ENCODE measurements at places on chromosomes 4 and X. TPM values are rescaled to one million over a fixed set of nuclear protein-coding genes. Genes with fewer than 3 reads are reported as not detected.

DNA sequence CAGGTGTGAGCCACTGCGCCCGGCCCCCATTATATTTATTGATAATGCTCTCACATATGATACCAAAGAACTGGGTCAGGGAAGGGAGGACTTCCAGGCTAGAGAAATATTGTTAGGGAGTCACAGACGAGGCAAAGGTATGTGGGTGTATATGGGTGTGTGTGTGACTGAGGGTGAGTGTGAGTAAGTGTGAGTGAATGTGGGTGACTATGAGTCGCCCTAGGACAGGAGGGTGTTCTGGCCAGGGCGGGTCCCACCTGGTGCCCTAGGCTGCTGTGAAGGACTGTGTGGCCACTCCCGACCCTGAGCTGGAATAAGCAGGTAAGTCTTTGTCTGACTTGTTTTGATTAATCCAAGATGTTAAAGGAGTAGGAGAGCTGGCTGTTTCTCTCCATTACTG lies 34.4 kb downstream of the RWDD4 start:
- DNase-seq: no peak

DNA sequence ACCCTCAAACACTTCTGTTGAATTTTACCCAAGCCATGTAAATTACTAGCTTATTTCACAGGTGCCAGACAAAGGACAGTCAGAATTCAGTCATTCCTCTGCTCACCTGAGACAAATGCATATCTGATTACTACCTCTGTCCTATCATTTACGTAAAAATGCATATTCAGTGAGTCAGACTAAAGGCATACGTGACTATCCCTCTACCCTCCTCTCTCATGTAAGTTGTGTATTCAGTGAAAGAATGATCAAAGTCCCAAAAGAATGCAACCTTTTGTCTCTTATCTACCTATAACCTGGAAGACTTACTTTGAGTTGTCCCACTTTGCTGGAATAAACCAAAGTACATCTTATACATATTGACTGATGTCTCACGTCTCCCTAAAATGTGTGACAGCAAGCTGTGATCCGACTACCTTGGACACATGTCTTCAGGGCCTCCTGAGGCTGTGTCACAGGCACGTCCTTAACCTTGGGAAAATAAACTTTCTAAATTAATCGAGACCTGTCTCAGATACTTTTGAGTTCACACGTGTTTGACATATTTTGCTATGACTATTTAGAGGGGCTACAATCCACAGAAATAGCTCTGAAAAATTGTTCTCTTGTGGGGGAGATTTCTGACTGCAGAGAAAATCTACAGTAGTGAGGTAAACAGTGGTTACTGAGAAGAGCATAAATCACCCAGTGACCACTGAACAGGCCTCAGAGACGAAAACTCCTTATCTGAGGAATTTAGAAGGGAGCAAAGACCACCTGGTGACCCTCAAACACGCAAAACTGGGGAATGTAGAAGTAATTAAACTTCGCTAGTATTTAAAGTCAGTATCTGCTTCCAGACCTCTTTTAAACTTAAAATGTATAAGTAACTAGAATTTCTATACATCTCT lies 1575.8 kb downstream of the STIM2 start:
- DNase-seq: no peak

DNA sequence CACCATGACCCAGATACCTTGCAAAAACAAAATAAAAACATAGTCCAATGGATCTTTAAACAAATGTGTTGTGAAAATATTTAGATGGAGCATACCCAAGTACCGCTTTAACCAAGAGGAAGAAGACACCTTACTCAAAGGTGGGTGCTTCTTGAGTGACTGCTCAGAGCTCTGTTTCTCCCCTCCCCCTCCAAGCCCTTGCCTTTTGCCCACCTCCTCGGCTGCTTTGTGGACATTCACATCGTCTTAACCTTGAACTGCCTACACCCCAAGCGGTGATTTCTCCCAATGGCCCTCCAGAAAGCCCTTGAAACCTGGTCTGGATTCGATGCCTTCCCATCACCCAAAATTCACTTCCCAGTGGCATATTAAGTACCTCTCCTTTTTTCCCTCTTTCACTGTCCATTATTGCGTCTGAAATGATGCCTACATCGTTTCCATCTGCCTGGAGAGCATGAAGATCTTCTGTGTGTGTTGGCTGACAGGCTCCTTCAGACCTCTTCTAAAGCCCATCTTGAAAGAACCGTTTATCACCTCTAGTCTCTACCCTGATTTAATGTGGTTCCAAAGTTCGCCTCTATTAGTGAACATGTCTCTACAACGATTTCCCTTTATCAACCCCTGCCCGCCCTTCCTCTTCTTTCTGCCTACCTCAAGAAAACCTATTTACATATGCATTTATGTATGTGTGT lies 968 bp downstream of the GPRIN3 start:
- no peak for DNase-seq

- DNase-seq: peak; percentile 70
These were observed 92.2 kb upstream of the RAPGEF2 start for GRCh38 chr4:159010563-159011260.

DNA sequence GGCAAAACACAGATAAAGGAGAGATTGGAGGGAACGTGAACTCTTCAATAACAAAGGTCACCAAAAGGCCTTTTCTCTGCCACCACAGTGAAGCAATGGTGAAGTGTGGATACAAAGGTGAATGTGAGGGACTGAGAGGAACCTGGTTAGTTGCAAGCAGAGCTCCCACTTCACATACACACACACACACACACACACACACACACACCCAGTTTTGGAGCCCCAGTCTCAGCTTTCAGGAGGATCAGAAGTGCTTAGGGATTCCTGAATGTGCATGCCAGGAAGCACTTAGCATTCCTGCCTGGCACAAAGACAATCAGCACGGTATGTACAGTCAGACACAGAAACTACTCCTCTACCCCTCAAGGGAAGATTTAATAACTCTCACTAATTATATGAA lies 71.5 kb downstream of the ARHGEF9 start:
- peak; percentile 46 for DNase-seq

The MND1 gene
- 0.83 TPM for total RNA-seq

DNA sequence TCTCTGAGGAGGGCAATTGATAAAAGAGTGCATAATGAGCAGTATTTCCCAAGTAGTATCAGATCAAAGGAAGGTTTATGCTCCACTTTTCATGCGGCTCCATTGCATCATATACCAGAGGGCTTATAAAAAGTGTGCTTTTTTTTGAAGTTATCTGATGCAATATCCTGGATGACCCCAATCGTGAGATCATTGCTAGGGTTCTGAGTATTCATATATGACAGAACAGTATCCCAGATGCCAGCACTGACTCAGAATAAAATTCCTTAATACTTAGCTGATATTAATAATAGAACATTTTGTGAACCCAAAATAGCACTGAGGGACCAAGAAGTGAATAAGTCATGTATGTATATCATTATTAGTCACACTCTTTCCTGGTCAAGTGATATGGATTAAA lies 945.5 kb upstream of the AGA start:
- no peak for DNase-seq

The UGT2B10 gene
- total RNA-seq: not detected

The CFAP47 gene
- 4.1 TPM for total RNA-seq

GRCh38 chr4:34202154-34202553 lies 2042.2 kb downstream of the ARAP2 start:
- no peak for DNase-seq

GRCh38 chr4:169611157-169611556 lies 1.2 kb downstream of the NEK1 start:
- DNase-seq: no peak

GRCh38 chr4:136793848-136794247 lies 738.4 kb downstream of the PCDH18 start:
- DNase-seq: no peak

The KLF8 gene
- 17.7 TPM for total RNA-seq
